ENCODE measurements at places on chromosomes 13 and 19.

- DNase-seq: no peak
These were observed 2.3 kb upstream of the LTBP4 start for GRCh38 chr19:40598918-40599307.

- no peak for DNase-seq
These were observed 21.2 kb downstream of the TMPRSS9 start for GRCh38 chr19:2381148-2381820.

GRCh38 chr19:50705422-50706019 is 14.1 kb downstream of the SHANK1 start:
- no peak for DNase-seq

DNA sequence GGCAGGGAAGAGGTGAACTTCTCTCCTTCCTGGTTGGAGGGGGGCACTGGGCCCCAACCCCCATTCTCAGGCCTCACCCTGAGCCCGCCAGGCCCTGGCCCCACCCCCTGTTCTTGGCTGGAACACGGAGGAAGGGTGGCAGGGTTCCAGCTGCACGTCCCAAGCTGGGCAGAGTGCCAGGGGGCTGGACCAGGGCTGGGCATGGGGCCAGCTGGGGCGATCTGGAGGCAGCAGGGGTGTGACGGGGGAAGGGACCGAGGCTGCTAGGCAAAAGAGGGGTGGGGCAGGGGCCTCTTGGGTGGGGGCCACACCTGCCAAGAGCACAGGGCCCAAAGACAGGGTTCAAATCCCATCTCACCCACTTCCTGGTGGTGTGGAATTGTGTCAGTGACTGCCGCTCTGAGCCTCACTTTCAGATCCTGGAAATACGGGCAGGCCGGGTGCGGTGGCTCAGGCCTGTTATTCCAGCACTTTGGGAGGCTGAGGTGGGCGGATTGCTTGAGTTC is 2.2 kb downstream of the HIF3A start:
- no peak for DNase-seq

GRCh38 chr13:72820156-72820897 is 38.4 kb downstream of the PIBF1 start:
- no peak for DNase-seq

- DNase-seq: no peak
These were observed 165.2 kb downstream of the DCLK1 start for GRCh38 chr13:35966024-35966423.

GRCh38 chr19:5966215-5966614 is 11.7 kb downstream of the RANBP3 start:
- no peak for DNase-seq

DNA sequence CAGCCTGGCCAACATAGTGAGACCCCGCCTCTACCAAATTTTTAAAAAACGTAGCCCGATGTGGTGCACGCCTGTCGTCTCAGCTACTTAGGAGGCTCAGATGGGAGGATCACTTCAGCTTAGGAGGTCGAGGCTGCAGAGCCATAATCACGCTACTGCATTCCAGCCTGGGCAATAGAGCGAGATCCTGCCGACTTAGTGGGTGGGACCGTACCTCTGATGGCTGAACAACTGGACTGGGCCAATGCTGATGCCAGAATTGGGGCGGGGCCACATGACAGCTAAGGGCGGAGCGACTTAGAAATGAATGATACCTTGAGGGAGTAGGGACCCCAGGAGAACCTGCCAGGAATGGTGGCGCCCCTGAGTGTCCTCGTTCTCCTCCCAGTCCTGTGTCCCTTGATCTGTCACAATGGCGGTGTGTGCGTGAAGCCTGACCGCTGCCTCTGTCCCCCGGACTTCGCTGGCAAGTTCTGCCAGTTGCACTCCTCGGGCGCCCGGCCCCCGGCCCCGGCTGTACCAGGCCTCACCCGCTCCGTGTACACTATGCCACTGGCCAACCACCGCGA is 3.6 kb downstream of the LTBP4 start:
- no peak for DNase-seq

DNA sequence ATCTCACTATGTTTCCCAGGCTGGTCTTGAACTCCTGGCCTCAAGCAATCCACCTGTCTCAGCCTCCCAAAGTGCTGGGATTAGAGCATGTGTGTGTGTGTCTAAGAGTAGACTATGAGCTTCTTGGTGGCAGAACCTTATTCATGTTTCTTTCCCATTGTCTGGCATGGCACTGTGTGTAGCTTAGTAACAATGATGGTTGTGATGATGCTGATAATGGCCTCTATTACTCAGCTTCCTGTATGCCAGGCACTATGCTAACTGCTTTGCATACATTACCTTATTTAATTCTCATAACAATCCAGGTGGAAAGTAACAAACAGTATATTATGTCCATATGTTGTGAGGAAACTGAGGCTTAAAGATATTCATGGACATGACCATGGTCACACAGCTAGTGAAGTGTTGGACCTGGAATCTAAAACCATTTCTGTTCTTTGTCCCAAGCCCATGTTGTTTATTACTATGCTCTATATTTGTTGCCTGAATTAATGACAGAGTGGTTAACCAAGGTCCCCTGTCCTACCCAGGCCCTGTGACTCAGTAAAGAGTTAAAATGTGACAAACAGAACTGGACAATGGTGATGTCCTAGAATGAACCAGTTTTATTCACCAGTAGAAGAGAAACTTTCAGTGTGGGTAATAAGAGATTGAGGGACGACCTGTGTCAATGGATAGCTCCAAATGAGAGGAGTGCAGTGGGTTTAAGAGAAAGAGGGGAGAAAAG is 109.6 kb downstream of the KLF5 start:
- no peak for DNase-seq

DNA sequence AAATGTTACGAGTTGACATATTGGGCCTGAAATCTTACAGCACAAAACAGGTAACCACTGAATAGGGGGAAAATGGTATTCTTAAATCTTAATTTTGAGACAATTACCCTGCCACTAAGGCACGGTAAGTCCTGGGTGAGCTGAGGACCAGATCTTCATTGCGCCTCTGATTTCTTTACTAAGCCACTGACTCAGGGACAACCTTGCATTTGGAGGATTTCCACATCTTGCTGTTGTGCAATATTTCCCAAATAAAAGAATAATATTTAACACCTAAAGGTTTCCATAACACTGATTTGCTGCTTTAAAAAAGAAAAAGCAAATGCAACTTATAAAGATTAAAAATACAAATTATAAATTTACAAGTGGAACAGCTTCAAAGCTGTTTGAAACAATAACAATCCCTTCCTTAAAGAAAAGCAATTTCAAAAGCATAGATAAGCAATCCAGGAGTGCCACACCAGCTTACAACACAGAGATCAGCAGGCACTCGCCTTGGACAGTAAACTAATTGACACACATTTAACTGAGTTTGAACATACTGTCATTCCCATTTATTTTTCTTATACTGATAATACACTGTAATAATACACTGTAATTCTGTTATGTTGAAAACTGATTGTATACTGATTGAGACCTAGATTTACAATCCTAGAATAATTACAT is 79.6 kb upstream of the DOCK9 start:
- no peak for DNase-seq

- no peak for DNase-seq
These were observed 1.1 kb downstream of the AKAP8L start for GRCh38 chr19:15417699-15418098.

DNA sequence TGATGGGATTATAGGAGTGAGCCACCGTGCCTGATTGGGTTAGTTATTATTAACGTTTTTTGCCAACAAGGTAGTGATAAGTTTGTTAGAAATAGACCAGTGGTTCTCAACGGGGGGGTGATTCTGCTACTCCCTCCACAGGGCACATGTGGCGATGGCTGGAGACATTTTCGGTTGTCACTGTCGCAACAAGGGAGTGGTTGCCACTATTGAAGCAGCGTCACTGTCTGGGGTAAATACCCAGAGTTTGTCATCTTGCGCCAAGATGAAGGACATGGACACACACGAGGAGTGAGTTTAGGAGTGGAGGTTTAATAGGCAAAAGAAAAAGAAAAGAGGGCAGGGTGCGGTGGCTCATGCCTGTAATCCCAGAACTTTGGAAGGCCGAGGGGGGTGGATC is 18.9 kb downstream of the ADGRE3 start:
- no peak for DNase-seq

GRCh38 chr13:108993346-108993745 is 363.9 kb downstream of the MYO16 start:
- DNase-seq: no peak
